COR-L47 (cell line): ENCODE measurements at places on chromosomes 13 and 19.
A peak's percentile ranks its signal among the peaks of the same experiment; 100 is the strongest.

DNA sequence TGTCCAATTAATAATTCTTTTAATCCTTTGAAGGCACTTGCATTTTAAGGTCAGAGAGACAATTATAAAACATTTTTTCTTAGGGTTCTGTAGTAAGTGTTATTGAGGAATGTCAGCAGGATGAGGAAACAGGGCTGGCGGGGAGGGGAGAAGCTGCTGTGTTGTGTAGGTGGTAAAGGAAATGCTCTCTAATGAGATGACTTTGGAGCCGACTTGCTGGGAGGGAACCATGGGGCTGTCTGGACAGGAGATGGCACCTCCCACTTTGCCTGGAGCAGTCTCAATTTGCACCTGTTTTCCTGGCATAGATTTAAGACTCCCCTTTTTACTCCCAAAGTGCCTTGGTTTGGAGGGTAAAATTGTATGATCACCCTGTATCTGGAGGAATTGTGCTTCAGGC lies 230.4 kb downstream of the ATP8A2 start:
- no peak for DNase-seq

DNA sequence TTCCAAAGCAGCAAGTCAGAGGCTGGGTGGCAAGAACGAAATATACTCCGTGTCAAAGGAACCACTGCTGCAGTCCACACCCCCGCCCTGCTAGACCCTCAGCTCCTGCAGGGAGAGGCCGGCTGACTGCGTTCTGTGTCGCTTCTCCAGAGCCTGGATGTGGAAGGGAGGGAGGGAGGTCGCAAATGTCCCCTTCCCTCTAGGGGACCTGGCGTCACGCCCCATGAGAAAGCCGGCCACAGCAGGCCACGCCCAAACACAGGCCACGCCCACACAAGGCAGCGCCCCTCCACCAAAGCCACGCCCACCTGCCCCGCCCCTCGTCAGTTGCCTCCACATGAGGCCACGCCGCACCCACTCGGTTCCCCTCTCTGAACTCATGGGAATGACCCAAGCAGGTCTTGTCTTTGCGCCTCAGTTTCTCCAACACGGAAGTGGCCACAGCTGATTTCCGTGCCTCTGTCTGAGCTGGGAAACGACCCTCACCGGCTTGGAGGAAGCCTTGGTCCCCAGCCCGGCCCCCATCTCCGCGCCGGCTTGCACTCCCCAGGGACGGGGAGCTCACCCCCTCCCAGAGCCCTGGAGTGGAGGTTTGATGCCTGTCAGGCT lies 38.4 kb upstream of the TCF3 start:
- no peak for DNase-seq

GRCh38 chr19:4122480-4122879 lies 1.4 kb downstream of the MAP2K2 start:
- DNase-seq = no peak

DNA sequence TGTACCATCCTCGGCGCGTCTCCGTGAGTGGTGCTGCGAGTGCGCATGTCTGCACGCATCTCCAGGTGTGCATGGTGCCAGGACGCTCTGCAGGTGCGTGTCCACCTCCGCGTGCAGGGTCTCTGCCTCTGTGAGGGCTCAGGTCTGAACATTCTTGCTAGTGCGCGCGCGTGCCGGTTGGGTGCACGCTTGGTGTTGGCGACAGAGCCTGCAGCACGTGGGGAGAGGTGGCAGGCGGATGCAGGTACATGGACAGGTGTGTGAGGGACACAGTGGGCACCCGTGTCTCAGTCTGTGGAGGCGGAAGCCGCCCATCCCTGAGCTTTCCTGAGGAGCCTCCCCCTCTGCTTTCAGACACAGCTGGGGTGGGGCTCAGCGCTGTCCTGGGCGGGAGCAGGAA lies 4.9 kb upstream of the OR10H2 start:
- no peak for DNase-seq

DNA sequence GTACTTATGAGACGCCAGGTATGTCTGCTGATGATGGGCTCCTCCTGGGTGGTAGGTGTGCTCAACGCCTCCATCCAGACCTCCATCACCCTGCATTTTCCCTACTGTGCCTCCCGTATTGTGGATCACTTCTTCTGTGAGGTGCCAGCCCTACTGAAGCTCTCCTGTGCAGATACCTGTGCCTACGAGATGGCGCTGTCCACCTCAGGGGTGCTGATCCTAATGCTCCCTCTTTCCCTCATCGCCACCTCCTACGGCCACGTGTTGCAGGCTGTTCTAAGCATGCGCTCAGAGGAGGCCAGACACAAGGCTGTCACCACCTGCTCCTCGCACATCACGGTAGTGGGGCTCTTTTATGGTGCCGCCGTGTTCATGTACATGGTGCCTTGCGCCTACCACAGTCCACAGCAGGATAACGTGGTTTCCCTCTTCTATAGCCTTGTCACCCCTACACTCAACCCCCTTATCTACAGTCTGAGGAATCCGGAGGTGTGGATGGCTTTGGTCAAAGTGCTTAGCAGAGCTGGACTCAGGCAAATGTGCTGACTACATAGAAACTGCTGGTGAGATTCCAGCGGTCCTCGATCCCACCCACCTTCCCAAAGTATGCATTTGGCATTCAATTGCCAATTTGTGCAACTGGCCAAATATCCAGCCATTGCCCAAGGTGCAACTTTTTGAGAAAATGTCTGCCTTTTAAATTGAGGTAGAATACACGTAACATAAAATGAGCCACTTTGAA lies 10.2 kb downstream of the OR2Z1 start:
- no peak for DNase-seq

DNA sequence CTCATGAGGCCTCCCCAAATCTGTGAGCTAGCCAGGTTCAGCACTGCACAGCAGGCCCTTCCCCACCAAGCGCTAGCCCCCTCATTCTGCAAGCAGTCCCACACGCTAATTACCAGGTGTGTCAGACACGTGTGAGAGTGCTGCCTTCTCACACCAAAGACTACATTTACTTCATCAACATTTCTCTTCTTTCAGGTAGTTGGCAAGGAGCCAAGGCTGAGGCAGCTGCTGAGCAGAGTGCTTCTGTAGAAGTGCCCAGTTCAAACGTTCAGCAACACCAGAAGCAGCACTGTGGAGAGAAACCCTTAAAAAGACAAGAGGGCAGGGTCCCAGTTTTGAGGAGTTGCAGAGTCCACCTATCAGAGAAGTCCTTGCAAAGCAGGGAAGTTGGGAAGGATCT lies 6.4 kb downstream of the ZNF773 start:
- no peak for DNase-seq

GRCh38 chr19:9586764-9587163 lies 2.5 kb upstream of the ZNF121 start:
- peak; percentile 66 for DNase-seq

DNA sequence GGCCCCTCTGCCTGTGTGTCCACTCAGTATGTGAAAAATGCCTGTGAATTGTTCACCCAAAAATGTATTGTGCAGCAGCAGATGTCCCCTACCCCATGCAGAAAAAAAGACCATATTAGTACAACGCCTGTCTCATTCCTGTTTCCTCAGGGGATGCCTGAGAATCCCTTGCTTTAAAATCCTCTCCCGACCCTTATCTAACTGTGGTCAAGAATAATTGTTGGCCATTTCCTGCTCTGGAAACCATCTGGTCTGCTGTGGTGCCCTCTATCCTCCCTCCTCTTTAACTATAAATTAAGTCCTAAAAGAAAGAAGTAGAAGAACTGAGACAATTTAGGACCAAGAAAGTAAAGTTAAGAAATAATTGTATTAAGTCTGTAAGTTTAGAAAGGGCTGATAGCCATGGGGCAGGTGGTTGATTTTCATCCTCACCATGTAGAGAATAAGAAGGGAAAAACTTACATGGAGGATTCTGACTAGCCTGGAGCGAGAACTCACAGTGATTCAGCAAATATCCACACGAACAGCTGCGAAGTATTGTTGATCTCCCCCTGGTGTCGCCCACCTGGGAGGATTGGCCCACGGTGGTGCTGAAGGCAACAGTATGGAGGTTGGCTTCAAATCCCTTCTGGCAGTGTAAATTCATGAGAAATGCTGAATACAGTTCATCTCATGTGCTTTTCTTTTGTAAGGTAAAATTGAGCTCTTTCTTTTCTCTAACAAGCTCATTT lies 85.6 kb downstream of the COL4A2 start:
- no peak for DNase-seq

DNA sequence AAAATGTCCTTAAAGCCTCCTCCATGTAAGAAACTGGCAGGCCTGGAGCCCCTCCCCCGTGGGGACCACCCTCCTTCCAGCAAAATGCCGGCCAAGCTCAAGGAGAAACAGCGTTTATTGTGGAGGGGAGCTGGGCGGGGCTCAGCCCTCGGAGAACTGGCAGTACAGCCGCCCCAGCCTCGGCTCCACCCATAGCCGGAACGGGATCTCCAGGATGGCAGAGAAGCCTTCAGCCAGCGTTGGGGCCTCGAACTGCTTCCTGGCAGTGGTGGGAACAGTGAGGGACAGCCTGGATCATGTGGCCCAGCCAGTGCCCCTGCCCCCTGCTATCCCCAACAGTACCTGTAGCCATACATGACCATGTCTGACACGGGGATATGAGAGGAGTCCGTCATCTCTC lies 6.3 kb downstream of the PNKP start:
- no peak for DNase-seq
